ENCODE measurements at places on chromosomes 4 and X.

DNA sequence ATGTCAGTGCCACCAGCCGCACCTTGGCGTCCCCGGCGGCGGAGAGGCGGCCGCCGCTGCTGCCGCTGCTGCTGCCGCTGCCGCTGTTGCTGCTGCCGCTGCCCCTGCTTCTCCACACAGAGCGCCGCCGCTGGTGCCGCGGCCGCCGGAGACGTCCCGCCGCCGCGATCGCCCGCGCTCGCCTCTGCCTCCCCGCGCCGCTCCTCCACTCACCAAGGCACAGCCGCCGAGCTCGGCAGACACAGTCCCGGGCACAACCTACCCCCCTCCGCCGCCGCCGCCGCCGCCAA, at the start of gene PPP3CA:
Gene PPP3CA, minus strand, starts transcription at position 260 of the 290 bp plus-strand sequence.
- DNase-seq = no peak

DNA sequence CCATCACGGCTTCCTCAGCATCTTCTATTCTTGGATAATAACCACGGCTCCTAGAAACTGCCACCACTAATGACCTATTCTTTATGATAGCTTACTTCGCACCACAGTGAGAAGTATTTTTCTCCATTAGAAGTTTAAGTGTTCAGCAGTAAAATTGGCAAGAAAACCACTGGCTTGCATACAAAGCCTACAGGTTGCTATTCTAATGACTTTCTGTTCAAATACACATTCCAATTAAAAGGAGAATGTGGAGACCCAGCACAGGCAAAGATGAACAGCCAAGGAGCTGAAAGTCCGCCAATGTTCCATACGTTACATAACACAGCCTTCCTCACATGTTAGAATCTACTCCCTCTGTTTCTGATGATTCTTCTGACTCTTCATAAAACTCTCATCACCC, 875.0 kb upstream of the PRKX start:
- DNase-seq = no peak

DNA sequence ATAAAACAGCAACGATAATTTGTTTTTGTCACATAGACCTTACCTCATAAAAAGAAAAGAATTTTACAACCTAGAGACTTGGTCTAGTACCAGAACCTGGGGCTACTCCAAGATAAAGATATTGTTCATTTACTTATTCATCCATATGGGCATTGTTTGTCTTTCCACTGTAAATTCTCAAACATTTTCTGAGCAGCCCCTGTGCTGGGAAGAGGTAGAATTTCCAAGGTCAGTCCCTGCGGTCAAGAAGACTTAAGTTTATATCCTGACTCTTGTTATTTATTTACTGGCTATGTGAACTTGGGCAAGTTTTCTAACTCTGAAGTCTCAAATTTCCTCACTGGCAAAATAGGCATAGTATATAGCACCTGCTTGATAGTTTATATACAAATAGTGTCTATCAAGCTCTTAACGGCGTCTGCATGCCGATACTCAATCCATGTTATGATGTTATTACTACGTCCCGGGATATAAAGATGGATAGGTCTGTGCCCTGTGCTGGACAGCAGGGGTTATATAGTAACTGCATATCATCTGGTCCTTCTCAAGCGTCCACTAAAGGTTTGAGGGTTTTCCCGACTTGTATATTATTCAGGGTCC, 222.1 kb upstream of the TAPT1 start:
- DNase-seq = no peak

DNA sequence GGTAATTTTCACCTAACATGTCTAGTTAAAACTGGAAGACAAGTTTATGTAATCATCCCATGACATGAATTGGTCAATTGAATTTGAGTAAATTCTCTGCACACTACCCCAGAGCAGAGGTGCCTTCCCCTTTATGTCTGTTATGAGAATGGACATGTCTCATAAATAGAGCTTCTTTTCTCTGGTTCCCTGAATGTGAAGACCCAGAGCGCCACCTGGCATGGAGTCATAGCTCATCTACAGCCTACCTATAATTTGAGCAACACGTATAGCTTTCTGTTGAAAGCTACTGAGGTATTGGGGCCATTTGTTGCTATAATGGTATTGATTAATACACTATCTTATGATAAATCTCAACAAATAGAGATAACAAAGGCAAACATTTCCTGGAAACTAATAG, 626.5 kb upstream of the GALNTL6 start:
- no peak for DNase-seq

DNA sequence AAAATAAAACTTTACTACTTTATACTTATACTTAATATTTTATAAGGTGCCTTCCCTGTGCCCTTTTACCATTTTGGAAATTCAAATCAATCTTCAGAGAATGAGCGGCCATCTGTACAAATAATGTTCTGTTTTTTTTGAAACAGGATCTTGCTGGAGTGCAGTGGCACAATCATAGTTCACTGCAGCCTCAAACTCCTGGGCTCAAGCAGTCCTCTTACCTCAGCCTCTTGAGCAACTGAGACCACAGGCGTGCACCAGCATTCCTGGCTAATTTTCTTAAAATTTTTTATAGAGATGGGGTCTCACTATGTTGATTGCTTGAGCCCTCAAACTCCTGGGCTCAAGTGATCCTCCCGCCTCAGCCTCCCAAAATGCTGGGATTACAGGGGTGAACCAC, 53.5 kb downstream of the FAM114A1 start:
- DNase-seq = no peak

- no peak for DNase-seq
Measured at GRCh38 chr4:99961711-99962110, 11.6 kb upstream of the H2AZ1 start.

DNA sequence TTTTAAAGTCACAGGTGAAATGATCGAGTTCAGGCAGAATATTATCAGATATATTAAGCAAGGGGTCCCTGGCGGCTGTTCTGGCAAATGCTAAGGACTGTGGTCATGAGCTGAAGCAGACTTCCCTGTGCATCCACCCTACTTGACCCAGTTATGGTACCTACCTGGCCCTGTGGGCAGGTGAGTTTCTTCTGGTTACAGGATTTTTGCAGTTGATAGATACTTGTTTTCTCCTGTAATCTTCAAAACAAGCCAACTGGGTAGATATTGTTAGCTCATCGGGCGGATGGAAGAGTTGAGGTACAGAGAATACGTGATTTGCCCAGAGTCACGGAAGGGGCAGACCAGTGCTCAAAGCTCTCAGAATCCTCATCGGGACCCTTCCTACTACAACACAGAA, 18.5 kb upstream of the PROM1 start:
- no peak for DNase-seq
